Nephron progenitor cell (in vitro differentiated cells): ENCODE measurements at places on chromosomes 5 and 9.
A peak's percentile ranks its signal among the peaks of the same experiment; 100 is the strongest.

DNA sequence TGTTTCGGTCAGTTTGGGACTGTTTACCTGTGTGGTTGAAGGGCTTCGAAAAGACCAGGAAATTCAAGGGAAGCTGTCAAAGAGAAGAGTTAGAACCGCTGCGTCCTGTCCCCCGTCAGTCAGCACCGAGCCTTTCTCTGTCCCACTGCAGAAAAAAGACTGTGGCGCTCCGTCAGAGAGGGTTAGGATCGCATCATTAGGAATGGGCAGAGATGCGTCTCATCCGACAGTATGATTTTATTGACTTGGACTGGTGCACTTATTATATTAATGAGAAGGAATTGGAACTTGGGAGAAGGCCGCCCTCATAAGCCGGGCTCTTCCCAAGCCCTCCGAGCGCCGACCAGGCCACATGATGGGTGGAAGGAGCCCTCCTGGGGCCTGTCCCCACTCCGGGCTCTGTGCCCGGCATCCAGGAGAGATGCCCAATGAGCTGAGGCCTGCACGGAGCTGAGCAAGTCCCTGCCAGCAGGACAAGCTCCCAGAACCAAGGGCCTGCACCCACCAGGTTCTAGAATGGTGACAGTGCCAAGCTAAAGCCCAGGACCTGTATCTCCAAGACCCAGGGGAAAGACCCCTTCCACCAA, 71.5 kb downstream of the NEK6 start:
- DNase-seq, result no peak

DNA sequence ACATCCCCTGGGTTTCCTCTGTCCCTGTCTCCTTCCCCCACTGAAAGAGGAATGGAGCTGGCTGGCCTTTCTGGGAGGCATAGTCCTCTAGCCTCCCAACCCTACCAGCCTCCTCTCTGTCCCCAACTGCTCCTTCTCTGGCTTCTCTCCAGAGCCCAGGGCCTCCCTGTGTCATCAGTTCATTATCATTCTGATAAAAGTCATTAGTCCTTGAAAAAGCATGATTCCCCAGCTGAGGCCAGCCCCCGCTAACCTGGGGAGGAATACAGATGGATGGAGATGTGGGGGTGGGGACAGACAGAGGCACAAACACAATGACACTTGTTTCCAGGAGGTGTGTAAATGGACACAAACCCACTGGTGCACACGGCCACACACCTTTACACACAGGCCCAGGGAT, 73.6 kb upstream of the HSPA9 start:
- DNase-seq, result no peak

DNA sequence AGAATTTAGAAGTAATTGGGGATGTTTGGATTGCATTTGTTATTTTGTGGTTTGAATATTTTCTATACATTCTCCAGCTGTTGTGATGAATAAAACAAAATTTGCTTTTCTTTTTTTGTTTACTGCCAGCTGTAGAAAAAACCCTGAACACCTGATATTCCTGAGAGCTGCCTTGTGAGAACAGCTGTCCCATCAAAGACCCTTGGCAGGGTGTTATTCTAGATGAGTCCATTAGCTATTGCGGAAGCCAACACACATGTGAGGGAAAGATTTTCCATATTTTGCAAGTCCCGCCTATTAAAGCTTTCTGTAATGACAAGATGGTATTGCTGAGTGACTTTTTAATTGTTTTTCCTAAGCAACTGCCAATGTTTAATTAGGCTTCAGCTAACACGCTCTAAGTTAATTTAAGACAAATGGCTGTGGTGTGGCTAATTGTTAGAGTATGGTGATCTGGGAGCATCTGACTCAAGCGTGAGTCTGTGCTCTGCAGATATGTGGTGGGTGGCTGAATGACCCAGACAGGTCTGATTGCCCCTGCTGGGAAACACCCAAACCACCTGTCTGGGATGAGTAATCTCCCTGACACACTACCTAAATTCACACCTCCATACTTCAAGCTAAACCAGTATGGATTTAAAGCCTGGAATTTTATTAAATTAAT, 86.5 kb upstream of the PRLR start:
- no peak for DNase-seq

DNA sequence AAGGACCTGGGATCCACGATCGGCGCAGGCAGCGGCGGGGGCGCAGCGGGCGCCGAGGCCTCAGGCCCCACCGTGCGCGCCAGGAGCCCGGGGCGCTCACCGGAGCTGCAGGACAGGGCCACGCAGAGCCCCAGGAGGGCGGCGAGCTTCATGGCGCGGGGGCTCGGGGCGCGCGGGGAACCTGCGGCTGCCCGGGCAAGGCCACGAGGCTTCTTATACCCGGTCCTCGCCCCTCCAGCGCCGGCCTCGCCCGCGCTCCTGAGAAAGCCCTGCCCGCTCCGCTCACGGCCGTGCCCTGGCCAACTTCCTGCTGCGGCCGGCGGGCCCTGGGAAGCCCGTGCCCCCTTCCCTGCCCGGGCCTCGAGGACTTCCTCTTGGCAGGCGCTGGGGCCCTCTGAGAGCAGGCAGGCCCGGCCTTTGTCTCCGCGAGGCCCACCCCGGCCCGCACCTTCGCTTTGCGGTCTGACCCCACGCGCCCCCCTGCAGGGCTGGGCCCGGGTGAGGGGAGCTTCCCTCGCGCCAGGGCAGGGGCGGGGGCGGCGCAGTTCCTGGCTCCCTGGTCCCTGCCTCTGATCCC, at the start of gene SCGB3A1:
Gene SCGB3A1 (minus strand): TSS at position 189 of the 577 bp plus-strand sequence. CDS start 37 bp downstream, at position 152.
- DNase-seq, result peak; percentile 35

GRCh38 chr5:127587246-127587917, 61.5 kb upstream of the CTXN3 start:
- DNase-seq, result no peak
